Muscle of back (tissue), 13 donors: ENCODE measurements at places on chromosomes 2 and 18. TPM values are rescaled to one million over a fixed set of nuclear protein-coding genes. Genes with fewer than 3 reads are reported as not detected.

DNA sequence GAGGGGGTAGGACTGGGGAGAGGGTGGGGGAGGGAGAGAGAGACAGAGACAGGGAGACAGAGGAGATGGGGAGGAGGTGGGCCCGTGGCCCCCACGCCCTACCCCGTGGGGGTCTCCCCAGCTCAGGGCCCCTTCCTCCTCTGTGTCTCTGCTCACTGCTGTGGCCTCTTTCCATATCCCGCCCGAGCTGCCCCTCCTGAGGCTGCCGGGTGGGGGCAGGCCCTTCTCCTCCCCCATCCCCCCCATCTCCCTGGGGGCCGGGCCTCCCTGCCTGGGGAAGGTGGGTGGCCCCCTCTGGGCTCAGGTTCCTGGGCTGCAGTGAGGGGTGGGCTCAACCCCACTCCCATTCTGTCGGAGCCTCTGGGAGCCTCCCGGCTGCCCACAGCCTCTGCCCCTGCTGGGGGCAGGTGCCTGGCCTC lies 332 bp upstream of the PDCD1 start:
- no peak for DNase-seq

- DNase-seq, result no peak
Measured at GRCh38 chr18:44041553-44041952, 639.1 kb upstream of the SETBP1 start.

- no peak for DNase-seq
Measured at GRCh38 chr18:68696937-68697336, 18.0 kb downstream of the TMX3 start.

GRCh38 chr18:31740180-31740579 lies 20.5 kb downstream of the SLC25A52 start:
- no peak for DNase-seq

GRCh38 chr2:187542123-187542522 lies 12.1 kb downstream of the TFPI start:
- no peak for DNase-seq

The RAPH1 gene
- polyA plus RNA-seq, result 25.7 TPM

GRCh38 chr18:42174909-42175308 lies 219.9 kb downstream of the PIK3C3 start:
- DNase-seq, result peak; percentile 8
